ENCODE measurements at places on chromosomes 2 and 18.
A peak's percentile ranks its signal among the peaks of the same experiment; 100 is the strongest.

GRCh38 chr18:73244401-73244800 lies 376.6 kb upstream of the NETO1 start:
- DNase-seq = peak; percentile 12

- DNase-seq = no peak
These were observed 25.2 kb downstream of the SIX2 start for GRCh38 chr2:44983836-44984604.

DNA sequence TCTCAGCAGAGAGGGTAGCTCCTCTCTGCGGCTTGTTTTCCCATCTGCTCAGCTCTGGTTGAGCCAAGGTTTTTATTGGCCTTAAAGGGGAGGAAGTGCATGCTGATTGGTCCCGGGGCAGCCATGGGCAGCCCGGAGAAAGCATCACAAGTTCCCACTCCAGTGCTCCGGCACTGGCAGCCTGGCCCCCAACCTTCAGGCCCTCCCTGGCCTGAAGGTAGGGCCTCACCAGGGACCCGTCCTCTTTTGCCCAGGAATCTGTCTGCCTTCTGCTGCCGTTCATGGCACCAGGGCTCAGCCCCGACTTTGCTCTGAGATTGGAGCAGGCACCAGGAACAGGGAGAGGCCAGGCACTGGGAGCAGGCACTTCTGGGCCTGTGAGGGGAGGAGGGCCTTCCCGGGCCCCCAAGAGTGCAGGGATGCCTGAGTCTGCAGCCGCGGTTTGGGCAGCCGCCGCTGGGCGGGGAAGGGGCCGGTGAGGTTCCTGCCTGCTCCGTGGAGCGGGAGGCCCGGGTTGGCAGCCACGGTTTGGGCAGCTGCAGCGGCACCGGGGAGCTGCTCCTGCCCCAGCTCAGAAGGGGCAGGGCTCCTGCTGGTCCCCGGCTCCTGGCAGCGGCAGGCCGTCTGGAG lies 17.5 kb upstream of the ILKAP start:
- DNase-seq = no peak

- no peak for DNase-seq
These were observed 115.5 kb upstream of the ITGA6 start for GRCh38 chr2:172311921-172312345.

DNA sequence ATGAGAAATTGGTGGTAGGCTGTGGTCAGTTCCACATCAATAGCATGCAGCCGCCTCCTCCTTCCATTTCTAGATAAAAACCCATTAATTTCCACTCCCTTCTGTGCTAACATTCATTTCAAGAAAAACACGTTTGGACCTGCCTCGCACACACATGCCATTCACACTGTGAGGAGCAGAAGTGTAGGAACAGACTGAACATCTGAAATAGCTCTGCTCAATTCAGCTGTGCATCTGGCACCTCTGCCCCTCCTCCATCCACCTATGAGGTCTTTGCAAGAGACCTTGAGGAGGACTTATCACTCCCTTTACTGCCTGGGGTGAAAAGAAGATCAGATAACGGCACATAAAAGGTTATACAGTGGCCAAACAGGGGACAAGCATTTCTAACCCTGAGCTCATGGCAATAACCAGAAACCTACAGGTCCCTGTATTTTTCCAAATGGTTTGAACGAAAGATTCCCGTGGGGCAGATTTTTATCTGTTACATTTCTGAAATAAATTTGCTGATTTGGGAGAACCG lies 30.8 kb upstream of the LRP2 start:
- DNase-seq = no peak

DNA sequence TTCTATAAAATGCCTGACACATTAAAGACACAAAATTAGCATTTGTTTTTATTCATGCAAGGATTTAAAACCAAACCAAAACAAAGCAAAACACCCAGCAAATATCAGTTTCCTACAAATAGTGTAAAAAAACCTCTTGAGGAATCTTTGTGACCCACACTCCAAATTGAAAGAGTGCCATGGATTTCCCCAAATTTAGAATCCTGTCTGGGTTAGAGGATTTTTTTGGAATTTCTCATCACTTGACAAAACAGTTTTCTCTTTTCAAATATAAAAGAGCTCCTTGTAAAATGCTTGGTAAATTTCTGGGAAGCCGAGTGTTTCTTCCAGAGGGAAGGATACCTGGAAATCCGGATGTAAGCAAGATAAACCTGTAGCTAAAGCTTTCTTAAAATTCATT lies 1.7 kb upstream of the FN1 start:
- DNase-seq = peak; percentile 71

- no peak for DNase-seq
These were observed 305.1 kb upstream of the SPRED2 start for GRCh38 chr2:65737452-65738011.

- peak; percentile 97 for DNase-seq
These were observed 246.7 kb downstream of the BABAM2 start for GRCh38 chr2:28137221-28137620.

- DNase-seq = no peak
These were observed 64.3 kb upstream of the PSMD14 start for GRCh38 chr2:161243905-161244304.

DNA sequence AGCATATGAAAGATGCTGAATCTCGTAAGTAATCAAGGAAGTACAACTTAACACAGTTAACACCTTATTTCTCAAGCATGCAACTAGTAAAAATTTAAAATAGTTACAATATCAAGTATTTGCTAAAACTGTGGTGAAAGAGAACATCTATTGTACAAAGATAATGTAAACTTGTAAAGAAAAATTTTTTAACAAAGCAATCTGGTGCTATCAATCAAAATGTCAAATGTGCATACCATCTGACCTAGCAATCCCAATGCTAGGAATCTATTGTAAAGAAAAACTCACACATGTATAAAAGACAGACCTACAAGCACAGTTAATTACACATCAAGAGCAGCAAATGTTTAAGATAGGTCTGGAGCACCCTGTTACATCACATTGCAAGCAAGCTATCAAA lies 90.1 kb downstream of the SLC66A3 start:
- no peak for DNase-seq

GRCh38 chr2:176647325-176648165 lies 378.3 kb downstream of the MTX2 start:
- no peak for DNase-seq

DNA sequence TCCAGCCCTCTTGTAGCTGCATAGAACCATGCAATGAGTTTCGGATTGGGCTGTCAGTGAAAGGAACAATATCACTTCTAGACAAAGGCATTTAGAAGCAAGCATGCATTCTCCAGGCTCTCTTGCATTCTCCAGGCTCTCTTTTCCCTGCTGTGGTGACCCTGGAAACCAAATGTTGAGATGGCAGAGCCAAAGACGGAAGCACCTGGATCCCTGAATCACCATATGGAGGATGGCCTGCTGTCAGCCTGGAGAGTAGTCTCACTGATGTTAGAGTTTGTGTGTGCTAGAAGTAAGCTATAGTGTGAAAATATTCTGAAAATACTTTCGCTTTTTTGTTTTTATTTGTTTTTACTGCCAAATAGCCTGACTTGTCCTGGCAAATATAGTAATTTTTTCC lies 203.9 kb downstream of the C1D start:
- DNase-seq = no peak

- DNase-seq = peak; percentile 88
These were observed 57.2 kb downstream of the CALCRL start for GRCh38 chr2:187390891-187391290.

DNA sequence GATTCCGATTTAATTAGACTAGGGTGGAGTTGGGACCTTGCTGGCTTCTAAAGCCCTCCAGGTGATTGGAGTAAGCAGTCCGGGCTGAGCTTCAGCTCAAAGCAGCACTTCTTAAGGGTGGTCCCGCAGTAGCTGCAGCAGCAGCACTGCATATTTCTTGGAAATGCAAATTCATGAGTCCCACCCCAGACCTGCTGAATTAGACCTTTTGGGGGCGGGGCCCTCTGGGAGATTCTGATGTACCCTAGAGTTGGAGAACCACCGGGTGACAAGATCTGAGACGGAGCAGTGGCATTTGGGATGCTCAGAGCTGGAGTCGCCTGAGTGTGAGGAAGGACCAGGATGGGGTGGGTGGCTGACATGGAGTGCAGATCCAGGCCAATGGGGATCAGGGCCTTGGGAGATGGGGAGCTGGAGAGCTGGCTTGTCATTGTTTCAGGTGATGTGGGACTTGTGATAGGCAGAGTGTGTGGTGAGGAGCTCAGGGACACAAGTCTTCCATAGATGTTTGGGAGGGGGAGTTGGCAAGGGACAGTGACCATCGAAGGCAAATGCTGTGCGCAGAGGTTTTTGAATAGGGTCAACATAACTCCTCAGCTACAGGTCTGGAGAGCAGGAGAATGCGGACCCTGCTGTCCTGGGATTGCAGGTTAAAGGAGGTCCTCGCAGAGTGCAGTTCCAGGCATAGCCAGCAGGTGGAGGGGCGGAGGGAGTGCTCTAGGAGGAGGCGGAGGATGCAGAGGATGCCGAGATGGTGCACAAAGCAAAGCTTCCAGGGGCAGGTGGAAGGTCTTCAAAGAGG lies 130.9 kb upstream of the RAB12 start:
- DNase-seq = peak; percentile 47

DNA sequence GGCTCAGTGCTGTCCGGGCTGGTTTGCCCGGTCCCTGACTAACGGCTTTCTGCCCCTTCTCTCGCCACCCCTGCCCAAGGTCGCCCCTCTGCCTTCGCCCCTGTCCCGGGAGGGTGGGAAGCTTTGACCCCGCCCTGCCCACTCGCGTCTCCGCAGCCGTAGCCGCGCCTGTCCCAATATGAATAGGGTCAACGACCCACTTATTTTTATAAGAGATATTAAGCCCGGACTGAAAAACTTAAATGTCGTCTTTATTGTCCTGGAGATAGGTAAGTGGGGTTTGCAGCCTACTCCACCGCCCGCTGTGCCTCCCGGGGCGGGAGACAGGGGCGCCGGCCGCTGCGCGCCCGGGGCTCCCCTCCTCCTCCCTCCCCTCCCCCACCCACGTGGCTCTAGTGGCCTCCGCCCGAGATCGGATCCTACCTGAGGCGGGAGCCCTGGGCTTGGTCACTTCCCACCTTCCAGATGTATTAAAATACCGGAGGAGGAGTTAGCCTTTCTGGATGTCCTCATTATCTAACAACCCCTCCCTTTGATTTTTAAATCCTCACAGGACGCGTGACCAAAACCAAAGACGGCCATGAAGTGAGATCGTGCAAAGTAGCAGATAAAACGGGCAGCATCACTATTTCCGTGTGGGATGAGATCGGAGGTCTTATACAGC lies 633 bp downstream of the NABP1 start:
- no peak for DNase-seq

DNA sequence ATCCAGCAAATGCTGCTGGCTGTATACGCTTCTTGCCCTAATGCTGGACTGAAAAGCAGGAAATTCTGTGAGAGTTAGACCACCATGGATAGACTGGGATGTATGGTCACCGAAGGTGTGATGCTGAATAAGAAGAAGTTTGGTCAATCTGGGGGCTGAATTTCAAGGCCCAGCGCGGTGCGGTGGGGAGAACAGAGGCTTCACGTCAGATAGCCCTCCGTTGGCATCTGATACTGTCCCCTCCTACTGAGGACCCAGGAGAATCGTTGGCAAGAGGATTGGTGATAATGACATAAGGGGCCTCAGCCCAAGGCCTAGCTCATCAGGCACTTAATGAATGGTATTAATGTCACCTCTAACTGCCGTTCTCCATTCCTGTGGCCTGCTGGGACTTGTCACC lies 97.3 kb upstream of the ST3GAL5 start:
- no peak for DNase-seq

GRCh38 chr2:173922760-173923159 lies 42.4 kb downstream of the SP3 start:
- DNase-seq = peak; percentile 33

GRCh38 chr2:19225126-19225525 lies 133.3 kb downstream of the OSR1 start:
- no peak for DNase-seq

GRCh38 chr2:231009236-231009919 lies 13.5 kb downstream of the SPATA3 start:
- DNase-seq = no peak

- DNase-seq = no peak
These were observed 4.7 kb downstream of the DPYSL5 start for GRCh38 chr2:26852405-26853306.

- no peak for DNase-seq
These were observed 82.0 kb downstream of the TANC1 start for GRCh38 chr2:159050426-159050825.

All from fibroblast of skin of scalp (primary cell).